ENCODE measurements at places on chromosomes 1 and 21.
A peak's percentile ranks its signal among the peaks of the same experiment; 100 is the strongest.

DNA sequence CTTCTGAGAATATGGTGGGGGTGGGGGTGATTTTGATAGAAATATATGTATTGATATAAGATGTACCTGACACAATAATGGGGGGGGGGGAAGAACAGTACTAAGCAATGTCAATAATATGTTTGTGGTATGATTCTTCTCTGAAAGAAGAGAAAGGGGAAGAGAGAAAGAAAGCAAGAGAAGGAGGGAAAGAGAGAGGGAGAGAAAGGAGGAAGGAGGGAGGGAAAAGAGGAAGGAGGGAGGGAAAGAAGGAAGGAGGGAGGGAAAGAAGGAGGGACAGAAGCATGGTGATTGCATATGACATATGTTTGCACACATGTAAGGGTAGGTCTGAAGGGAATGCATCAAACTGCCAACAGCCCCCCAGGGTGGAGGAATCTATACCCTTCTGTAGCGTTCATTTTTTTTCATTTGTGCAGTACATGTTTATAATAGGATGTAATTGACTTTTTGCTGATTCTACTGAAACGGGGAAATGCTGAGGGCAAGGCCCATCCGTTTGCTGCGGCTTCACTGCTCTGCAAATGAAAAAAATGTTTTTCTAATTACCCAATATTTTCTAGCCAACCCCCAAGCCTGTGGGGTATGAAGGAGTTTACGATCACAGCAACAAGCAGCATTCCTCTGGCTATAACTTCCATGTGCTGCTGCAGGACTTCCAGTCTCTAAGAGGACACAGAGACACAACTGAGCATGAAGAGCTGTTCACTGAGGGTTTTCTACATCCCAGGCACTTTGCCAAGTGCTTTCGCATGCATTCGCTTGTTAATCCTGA is 119.3 kb upstream of the ZC3H12A start:
- no peak for DNase-seq

- DNase-seq, result peak; percentile 76
Observed at GRCh38 chr1:206911064-206911663, 10.6 kb downstream of the FCMR start.

- DNase-seq, result no peak
Observed at GRCh38 chr1:176854121-176854520, 310.4 kb downstream of the ASTN1 start.

DNA sequence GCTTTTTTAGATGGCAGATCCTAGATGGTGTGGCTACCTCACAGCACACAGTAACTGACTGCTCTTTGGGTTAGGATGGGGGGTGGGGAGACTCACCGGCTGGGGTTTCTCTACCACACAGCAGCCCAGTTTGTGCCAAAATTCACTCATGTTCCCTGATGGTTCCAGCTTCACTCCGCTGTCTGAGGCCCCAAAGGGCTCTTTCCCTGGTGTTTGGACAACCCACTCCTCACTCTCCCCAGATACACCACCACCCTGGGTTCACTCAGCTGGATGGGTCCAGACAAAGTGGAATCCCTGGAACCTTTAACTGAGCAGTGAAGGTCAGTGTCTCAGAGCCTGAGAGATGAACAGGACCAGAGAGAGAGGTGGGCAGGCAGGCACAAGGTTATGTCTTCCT is 3.8 kb downstream of the CDC42SE1 start:
- DNase-seq, result no peak

GRCh38 chr1:36516372-36517010 is 33.8 kb upstream of the CSF3R start:
- DNase-seq, result peak; percentile 90

DNA sequence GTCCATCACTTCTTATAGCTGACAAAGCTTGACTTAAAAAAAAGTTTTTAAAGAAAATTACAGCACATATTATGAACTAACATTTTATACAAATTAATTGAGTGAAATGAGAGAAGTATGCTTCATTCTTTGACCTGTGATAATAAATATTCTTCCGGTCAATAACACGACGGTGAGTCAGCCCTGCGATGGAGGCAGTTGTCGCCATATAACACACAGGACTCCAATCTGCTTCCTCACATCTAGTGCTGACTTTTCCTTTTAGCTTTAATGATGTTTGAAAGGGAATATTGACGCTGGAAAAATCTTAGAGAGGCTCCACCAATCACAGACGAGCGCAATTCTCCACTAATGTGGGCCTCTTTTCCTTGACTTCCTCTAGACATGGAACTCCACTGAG is 166.9 kb upstream of the C1orf21 start:
- no peak for DNase-seq

DNA sequence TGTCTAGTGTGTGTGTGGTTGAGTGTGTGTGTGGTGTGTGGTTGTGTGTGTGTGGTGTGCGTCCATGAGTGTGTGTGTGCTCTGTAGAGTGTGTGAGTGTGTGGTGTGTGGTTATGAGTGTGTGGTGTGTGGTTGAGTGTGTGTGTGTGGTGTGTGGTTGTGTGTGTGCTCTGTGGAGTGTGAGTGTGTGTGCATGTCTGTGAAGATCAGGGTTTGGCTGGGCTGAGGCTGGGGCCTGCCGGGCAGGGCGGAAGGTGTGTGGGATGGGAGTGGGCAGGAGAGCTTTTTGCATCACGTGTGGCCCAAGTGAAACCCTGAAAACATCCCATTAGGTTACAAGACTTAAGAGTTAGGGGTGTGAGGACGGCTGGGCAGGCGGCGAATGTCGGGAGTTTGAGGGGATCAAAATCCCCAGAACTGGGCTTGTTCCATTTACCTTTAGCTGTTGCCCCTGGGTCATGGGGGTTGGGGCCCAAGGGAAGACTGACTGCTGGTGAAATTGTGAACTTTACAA is 2.9 kb upstream of the FCMR start:
- DNase-seq, result no peak

DNA sequence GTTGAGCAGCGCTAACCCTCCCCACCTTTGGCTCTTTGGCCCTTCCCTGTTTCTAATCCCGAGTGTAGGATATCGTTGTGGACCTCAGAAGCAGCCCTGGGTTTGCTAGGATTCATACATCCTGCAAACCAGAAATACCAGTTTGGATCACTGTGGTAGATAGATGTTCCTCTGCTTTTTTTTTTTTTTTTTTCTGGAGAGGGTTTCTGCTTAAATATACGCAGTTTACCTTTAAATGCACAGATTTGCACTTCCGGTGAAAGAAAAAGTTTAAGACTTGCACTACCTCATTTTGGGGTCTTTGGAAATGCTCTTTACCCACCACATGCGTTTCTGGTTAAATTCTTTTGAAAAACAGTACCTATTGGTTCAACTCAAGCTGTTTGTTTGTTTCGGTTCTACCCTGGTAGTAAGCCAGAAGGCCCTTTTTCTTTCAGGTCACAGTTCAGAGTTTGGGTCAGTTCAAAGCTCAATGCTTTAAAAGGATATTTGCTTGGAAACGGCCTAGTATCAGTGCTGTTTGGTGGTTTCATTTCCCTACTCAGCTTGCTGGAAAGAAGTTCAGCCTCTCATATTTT is 908 bp downstream of the DDI2 start:
- DNase-seq, result no peak

- no peak for DNase-seq
Observed at GRCh38 chr1:117342397-117342796, 24.9 kb upstream of the MAN1A2 start.

DNA sequence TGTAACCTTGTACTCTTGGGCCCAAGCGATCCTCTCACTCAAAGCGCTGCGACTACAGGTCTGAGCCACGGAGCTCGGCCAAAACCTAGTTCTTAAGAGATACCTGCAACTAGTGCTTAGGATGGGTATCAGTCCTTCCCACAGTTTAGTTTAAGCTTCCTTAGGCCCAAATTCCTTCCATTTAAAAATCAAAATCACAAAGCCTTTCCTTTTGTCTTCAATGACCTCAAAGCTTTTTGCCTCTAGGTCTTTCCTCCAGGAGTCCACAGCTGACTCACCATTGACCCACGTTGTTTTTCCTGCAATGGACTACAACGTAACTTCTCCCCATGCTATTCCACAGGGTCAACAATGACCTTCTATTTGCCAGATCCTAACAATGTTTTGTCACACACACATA is 64.0 kb downstream of the APP start:
- DNase-seq, result no peak

DNA sequence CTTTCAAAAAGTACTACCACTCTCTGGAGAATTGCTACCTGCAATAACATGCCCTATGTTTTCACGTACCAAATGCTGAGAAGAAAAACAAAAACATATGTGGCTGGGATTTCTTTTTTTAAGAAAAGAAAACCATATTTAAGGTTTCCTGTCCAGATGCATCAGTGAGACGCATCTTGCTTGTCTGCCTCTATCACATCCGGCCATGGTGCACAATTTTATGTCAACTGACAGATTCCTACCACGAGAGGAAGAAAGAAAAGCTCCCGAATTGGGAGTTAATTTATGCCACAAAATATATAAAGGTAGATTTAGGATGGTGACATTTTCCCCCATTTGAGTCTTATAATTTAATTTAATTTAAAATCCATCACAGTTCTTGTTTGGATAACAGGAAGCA is 62.3 kb upstream of the COL24A1 start:
- DNase-seq, result no peak

GRCh38 chr1:193443886-193444285 is 257.5 kb upstream of the B3GALT2 start:
- DNase-seq, result no peak

GRCh38 chr1:8133190-8133589 is 107.1 kb upstream of the ERRFI1 start:
- no peak for DNase-seq

- DNase-seq, result no peak
Observed at GRCh38 chr1:16063921-16064320, 9.5 kb downstream of the FAM131C start.

DNA sequence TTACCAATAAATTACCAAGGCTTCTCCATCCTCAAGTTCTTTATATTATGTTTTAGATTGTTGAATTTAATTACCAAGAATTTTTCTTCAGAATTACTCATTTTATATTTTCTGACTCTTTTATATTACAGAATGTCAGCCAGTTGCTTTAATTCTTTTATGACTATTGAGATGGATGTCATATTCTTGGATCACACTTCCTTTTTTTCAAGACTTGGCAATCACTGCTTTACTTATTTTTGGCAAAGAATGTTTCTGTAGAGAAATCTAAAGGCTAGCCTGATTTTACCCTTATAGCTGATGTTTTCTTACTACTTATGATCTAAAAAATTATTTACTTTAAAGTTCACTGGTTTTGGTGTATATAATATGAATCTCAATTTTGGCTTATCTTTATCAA is 721.1 kb upstream of the TMPRSS15 start:
- no peak for DNase-seq

DNA sequence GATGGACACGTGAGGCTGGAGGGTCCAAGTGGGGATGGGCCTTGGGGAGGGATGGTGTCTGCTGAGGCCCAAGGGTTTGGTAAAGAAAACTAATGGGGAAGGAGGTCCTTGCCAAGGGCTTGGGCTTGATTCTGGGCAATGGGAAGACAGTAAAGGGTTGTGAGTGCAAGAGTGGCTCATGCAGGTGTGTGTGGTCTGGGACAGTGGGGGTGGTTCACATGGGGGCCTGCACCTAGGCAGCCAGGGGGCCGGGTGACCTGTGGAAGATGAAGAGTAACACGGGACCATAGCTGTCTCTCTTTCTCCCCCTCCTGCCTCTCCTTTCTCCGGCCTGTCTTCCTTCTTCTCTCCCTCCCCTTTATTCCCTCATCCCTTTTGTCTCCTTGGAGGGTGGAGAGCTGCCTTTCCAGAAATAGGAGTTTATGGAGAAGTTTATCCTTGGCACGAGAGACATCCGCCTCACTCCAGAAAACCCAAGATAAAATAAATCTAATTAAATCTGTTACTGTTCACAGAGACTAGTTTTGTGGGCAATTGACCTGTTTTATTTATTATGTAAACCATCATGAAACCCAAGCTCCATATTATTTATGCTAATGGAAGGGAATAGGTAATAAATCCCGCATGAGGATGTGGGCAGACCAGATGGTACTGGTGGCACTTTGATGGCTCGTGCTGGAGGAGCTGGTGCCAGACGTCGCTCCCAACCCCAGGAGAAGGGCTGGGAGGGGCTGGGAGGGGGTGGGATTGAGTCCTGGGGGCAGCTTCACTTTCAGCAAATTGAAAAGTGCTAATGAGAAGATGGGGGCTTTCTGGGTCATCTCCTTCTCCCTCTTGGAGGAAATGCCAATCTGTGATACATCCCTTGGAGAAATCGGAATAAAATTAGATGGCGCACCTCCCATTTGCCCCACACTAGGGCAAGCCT is 272.9 kb upstream of the CSF3R start:
- no peak for DNase-seq

DNA sequence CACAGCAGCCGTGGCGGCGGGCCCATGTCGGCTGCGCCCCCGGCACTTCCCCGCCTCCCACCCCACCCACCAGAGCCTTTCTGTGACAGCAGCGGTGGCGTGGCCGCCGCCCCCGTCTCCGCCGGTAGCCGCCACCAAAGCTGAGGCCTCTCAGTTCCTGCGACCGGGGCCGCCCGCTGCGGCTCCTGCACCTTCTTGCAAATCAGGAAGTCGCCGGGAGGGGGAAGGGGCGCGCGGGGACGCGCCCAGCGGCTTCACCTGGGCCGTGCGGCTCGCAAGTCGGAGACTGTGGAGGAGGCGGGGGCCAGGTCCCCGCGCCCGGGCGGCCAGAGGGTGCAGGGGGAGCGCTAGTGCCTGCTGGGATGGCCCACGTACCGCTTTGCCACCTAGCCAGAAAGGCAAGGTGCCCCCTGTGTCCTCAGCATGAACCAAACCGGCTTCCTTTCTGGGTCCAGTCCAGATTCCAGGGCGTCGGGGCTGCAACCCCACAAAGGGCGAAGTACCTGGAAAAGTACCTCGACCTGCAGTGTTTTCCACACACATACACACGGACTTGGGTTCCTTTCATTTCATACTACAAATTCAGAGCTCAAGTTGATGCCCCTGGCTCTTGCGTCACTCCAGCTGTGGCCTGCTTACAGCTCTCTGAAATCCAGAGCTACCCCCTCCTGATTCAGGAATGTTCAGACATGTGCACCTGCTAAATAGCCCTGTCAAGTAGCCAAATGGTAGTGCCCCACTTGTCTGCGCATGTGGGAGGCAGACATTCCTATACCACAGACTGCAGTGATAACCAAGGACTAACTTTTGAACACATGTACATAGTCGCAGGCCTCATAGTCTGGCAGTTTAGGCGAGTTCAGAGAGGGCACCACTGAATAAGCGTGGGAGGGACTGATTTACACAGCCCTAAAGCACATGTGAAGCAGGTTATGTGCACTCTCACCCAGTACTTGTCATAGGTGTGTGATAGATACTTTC is at the start of gene DENND1B:
Gene DENND1B (minus strand): TSS at position 199 of the 981 bp plus-strand sequence. CDS start 325 bp downstream, outside the sequence.
- DNase-seq, result peak; percentile 81

GRCh38 chr1:47434051-47434842 is 3.6 kb upstream of the FOXD2 start:
- no peak for DNase-seq

DNA sequence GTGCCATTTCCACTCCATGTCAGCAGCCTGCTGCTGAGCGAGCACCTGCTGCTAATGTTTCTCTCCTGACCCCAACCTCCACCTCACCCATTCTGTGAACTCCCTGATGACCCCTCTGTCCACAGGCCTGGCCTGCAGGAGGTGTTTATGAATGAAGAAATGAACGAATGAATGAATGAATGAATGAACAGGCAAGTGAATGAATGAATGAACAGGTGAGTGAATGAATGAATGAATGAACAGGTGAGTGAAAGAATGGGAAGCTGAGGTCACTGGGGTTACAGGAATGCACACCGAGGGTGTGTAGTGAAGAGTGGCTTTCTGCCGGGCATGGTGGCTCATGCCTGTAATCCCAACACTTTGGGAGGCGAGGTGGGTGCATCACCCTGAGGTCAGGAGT is 173.4 kb downstream of the IGSF21 start:
- DNase-seq, result no peak
